ENCODE measurements at places on chromosomes 13 and 19. TPM values are rescaled to one million over a fixed set of nuclear protein-coding genes. Genes with fewer than 3 reads are reported as not detected.
A peak's percentile ranks its signal among the peaks of the same experiment; 100 is the strongest.

GRCh38 chr19:11088506-11089253 lies 583 bp upstream of the LDLR start:
- DNase-seq = no peak

DNA sequence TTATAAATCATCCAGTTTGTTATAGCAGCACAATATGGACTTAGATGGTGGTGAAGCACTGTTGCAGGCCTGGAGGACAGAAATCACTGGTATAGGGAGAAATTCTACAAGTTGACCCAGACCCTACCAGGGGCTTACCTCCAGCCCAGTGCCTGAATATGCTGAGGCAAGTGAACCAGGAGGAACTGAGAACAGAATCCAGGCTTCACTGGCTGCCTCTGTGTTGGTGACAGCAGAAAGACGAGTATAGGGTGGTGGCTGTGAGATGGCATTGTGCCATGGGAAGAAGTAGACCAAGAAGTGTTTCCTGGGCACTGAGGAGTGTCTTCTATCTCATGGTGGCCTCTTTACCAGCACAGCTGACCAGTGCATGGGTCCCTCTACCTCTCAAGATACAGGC lies 15.9 kb upstream of the EID2 start:
- DNase-seq = no peak

DNA sequence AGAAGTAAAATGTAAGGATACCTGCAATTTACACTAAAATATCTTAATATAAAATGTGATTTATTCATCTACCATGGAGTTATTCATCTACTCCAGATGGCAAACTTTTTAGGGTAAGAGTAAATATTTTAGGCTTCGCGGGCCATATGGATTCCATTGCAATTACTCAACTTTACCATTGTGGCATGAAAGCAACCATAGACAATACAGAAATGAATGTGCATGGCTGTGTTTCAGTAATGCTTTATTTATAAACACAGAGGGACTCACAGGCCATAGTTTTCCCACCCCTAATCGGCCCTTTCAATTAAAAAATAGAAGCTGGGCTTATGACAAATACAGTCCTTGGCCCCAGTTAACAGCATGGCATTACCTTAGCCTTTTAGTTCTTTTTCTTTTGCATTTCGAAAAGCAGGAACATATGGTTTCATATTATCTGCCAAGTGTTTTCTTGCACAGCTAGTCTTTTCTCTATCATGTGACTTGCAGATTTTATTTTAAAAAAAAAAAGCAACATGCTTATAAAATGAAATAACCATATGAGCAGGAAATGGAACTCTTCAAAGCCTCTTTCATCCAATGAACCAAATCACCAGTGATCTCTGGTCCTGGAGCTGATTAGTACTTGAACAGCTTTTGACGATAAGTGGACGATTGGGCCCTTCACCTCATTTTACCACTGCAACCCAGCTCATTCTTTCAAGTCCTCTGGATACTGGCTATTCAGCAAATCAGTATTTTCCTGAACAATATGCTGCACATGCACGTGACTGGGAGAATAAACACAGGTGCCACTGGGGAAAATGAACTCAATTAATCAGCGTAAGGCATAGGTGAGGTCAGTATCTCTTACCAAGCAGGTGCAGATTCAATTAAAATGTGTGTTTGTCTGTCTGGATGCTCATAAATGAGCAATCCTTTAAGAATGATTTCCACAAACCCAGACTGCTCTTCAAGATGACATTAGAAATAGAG lies 63.9 kb downstream of the LHFPL6 start:
- DNase-seq = peak; percentile 81

GRCh38 chr13:110576070-110576394 lies 14.5 kb upstream of the RAB20 start:
- no peak for DNase-seq

DIAPH3 gene
- total RNA-seq = 16.1 TPM

DNA sequence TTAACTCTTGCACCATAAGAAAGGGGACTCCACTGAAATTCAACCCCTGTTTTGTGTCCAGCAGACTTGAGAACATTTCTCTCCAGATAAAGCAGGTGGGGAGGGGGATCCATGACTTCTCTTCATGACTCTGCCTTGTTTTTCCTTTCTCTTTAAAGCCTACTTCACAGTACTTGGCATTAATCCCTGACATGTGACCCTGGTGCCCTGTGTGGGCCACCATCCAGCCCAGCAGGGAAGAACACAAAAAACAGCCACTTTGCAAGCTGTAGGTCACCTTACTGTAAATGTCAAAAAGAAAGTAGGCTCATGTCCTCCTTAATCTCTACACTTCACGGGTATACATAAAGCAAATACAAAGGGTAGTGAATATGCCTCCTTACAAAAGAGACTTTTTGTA lies 30.3 kb upstream of the TPP2 start:
- DNase-seq = no peak

SULT2B1 gene
- total RNA-seq = not detected

All from IMR-90 (cell line).